Camera-type eye (tissue), 1 donor: ENCODE measurements at places on chromosomes 16 and 17. TPM values are rescaled to one million over a fixed set of nuclear protein-coding genes. Genes with fewer than 3 reads are reported as not detected.

Gene ITGAD
- not detected for total RNA-seq

Gene MYH4
- 18.1 TPM for total RNA-seq

Gene IL34
- 11.3 TPM for total RNA-seq

Gene SLC12A3
- total RNA-seq = not detected

Gene MEAK7
- total RNA-seq = 23.1 TPM

Gene EPOP
- total RNA-seq = 1.1 TPM

Gene DDX5
- 644 TPM for total RNA-seq

Gene KRT222
- 11.5 TPM for total RNA-seq

Gene RTN4RL1
- total RNA-seq = 18.1 TPM

Gene KRT25
- total RNA-seq = 0.22 TPM

Gene CA4
- total RNA-seq = 10.4 TPM

Gene TMEM114
- total RNA-seq = 5.7 TPM

Gene SEC14L5
- 2.8 TPM for total RNA-seq

Gene CXCL16
- 9.7 TPM for total RNA-seq

Gene CORO6
- total RNA-seq = 10.8 TPM

Gene TOM1L1
- 61.0 TPM for total RNA-seq

Gene WNT9B
- total RNA-seq = 0.16 TPM

Gene ARHGAP44
- total RNA-seq = 12.5 TPM

Gene FNDC8
- total RNA-seq = not detected

Gene DNAH17
- total RNA-seq = 0.44 TPM

Gene TUBD1
- 19.2 TPM for total RNA-seq

Gene SLC43A2
- total RNA-seq = 21.1 TPM

Gene SLC13A2
- 1.3 TPM for total RNA-seq

Gene RGS11
- 8.2 TPM for total RNA-seq

Gene PABPN1L
- total RNA-seq = 0.38 TPM

Gene TVP23B
- 61.5 TPM for total RNA-seq

Gene RHBDF1
- total RNA-seq = 36.1 TPM

Gene RAC3
- total RNA-seq = 17.8 TPM
